ENCODE measurements at places on chromosomes 11 and 22. TPM values are rescaled to one million over a fixed set of nuclear protein-coding genes. Genes with fewer than 3 reads are reported as not detected.

DNA sequence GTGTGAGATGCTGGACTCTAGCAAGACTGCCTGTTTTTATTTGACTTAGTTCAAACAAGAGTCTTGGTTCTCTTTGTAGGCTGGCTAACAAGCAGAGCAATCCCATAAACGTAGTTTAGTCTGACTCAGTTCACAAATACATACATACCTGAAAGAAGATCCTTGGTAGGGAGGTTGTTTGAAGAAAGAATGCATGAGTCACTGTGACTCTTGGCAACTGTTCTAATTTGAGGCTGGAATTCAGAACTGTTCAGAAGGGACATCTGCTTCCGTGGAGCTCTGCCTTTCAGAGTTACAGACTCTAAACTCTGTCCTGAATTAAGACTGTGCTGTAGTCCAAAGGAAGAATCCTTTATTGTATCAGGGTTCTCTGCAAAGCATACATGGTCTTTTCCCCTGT is 32.2 kb downstream of the C2CD3 start:
- H3K27me3 ChIP-seq: no peaks in the 10 kb centered on the region
- H3K4me3 ChIP-seq: no peak overlapping the region
- no peaks in the 10 kb centered on the region for H3K36me3 ChIP-seq
- DNase-seq: no peak
- H3K4me1 ChIP-seq: peaks cover 19% of the 10 kb centered on the region

DNA sequence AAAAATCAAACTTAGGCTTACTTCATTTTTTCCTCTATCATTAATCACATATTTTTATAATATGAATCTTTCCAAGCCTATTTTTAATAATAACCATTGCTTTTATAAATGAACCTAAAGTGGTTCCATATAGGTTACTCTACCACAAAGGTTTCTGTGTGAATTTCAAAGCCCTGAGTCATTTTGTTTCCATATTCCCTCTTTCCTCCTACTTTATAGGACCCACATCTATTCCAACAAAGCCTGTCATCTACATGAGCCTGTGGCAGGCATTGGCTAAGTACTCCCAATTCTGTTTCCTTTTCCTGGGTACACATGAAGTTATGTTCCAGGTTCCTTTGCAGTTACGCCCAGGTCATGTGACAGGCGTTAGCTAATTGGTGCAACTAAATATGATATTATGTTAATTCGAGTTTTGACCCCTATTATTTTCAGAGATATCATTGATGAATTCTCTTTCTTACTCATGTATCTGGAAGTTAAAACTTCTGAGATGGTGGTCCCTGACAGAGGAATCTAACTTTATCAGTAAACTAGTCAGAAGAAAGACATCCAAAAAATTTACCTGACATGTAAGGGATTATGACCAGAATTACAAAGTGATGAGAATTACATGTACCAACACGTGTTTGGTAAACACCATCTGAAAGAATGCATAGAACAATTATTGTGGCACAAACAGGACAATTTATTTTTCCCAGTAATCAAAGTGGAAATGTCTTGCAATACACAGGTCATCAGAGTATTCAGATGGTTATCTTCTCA is 1264.0 kb upstream of the CNTN5 start:
- no peak for DNase-seq
- no peaks in the 10 kb centered on the region for H3K4me1 ChIP-seq
- H3K27ac ChIP-seq: no peak overlapping the region
- H3K36me3 ChIP-seq: no peaks in the 10 kb centered on the region

DNA sequence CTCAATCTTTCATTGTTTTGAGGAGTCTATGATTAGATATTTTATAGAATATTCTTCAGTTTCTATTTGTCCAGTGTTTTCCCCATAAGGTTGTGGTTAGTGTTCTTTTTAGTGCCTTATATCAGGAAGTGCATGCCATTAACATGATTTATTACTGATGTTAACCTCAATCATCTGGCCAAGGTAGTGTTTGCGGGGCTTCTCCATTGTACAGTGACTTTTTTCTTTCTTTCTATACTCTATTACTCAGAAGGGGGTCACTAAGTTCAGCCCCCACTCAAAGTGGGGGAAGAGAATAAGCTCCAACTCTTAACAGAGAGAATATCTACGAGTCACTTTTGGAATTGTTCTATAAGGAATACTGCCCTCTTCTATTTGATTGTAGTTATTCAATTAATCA is 415.8 kb downstream of the DYNC2H1 start:
- no peaks in the 10 kb centered on the region for H3K27me3 ChIP-seq
- H3K4me3 ChIP-seq: no peak overlapping the region
- DNase-seq: no peak
- no peaks in the 10 kb centered on the region for H3K4me1 ChIP-seq
- H3K36me3 ChIP-seq: no peaks in the 10 kb centered on the region

GRCh38 chr11:75700940-75701339 is 16.7 kb upstream of the MOGAT2 start:
- no peaks in the 10 kb centered on the region for H3K4me1 ChIP-seq
- no peak overlapping the region for H3K27ac ChIP-seq
- H3K36me3 ChIP-seq: no peaks in the 10 kb centered on the region
- DNase-seq: no peak
- no peaks in the 10 kb centered on the region for H3K27me3 ChIP-seq
- H3K4me3 ChIP-seq: no peak overlapping the region

- no peaks in the 10 kb centered on the region for H3K4me1 ChIP-seq
- no peaks in the 10 kb centered on the region for H3K36me3 ChIP-seq
- H3K27me3 ChIP-seq: no peaks in the 10 kb centered on the region
- DNase-seq: no peak
- no peak within 1 kb of the TSS for H3K27ac ChIP-seq
- H3K4me3 ChIP-seq: no peak within 1 kb of the TSS
These were observed at the start of gene HORMAD2 for GRCh38 chr22:30079952-30080533. Gene HORMAD2, plus strand, starts transcription at chr22:30080464. Its CDS starts 13,489 bp downstream, at chr22:30093953.

DNA sequence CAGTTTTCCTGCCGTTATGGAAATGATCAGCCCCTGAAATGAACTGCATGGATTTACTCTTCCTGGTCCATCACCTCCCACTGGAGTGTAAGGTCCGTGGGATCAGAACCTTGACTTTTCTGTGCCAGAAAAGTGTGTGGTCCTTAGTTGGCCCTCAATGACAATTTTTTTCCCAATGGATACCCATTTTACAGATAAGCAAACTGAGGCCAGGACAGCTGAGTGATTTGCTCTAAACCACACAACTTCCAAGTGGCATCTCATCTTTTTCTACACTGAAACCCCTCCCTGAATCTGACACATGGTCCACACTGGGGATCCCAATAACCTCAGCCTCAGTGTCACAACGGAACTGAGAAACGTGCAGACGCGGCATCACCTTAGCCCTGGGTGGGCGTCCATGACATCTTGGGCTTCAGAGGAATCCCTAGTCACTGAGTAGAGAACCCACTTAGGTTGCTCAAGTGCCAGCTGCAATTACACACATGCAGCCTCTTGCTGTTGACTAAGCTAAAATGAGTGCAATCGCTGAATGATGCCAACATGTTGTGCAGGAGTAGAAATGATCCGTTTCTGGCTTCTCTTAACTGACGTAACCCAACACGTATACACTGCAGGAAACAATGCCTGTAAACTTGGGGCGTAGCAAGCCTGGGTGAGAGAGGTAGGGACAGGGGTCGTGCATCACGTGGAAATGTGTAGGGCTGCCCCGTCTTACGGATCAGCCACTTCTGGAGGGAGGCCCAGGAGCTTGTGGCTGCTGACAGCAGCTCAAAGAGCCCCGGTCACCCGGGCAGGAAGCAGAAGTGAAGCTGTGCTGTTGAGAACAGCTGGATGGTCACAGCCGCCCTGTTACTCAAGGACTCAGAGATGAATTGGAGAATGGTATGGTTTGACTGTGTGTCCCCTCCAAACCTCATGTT is 136.3 kb downstream of the SHANK2 start:
- no peak overlapping the region for H3K27ac ChIP-seq
- no peak for DNase-seq
- no peak overlapping the region for H3K4me3 ChIP-seq
- no peaks in the 10 kb centered on the region for H3K36me3 ChIP-seq
- no peaks in the 10 kb centered on the region for H3K27me3 ChIP-seq
- no peaks in the 10 kb centered on the region for H3K4me1 ChIP-seq

DNA sequence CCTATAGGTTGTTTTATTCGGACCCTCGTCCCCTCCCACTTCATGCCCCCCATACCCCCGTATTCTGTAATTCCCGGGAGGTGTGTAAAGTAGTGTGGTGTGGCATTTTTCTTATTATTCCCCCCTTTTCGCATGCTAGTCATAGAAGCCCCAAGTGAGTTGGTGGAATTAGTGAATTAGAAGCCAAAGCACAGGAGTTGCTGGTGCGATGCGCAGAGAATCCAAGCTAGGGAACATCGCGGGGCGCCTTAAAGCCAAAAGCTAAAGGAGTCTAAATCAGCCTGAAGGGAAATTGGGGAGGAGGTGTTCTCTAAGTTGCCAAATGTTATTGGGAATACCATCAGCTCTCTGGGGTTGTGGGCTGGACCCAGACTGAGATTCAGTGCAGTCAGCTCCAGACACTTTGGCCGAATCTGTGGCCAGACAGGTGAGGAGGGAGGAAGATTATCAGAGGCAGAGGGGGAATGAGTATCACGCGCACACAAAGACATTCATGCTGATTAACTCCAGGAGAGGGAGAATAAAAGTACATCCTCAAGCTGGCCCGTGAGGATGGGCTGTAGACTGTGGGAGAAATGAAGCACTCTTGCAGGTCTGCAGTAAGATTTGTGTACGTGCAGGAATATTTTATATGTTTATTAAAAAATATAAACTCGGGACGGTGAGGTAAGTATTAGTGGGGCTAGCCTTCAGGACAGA is 102.8 kb upstream of the HSD17B12 start:
- no peak overlapping the region for H3K27ac ChIP-seq
- H3K27me3 ChIP-seq: peaks cover 25% of the 10 kb centered on the region
- H3K36me3 ChIP-seq: no peaks in the 10 kb centered on the region
- H3K4me1 ChIP-seq: peaks cover 47% of the 10 kb centered on the region
- H3K4me3 ChIP-seq: no peak overlapping the region

DNA sequence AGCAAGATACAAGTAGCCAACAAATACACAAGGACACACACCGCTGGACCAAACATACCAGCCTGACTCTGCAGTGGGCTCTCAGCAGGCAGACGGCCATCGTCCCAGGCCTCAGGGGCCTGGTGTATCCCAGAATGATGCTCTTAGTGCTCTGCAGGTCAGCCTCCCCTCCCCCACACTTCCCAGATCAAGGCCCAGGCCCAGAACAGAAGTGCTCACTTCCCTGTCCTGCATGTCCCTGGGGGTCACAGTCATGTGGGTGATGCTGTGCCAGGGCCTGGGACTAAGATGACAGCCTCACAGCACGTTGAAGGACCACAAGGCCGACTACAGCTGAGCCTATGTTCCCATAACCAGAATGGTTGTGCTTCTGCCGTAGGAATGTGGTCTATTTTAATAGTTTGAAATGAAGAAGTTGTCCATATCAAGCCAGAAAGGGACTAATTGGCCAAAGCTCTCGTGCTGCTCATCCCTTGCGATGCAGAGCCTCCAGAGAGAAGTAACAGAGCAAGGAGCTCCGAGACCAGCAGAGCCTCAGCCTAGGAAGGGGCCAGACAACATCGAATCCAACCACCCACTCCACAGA is 48.6 kb downstream of the GAB4 start:
- H3K4me1 ChIP-seq: no peaks in the 10 kb centered on the region
- H3K36me3 ChIP-seq: no peaks in the 10 kb centered on the region
- H3K27me3 ChIP-seq: no peaks in the 10 kb centered on the region
- DNase-seq: peak; percentile 54
- no peak overlapping the region for H3K4me3 ChIP-seq

DNA sequence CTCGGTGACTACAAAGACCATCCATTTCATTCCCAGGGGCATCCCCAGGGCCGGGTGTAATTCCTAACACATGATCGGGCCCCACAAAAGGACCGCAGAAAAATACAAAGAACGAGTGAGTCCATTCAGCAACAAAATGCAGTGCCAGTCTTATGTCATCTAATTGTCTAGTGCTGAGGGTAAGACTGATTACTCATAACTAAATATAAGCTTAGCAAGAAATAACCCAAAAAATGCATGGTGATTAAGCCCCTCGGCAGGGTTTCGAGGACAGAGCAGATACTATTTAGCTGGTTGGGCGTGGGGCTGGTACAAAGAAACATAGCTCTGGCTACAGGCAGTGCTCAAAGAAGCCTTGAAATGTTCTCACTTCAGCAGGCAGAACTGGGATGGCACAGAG is 1078.9 kb downstream of the OPCML start:
- no peak overlapping the region for H3K27ac ChIP-seq
- no peaks in the 10 kb centered on the region for H3K27me3 ChIP-seq
- H3K4me1 ChIP-seq: no peaks in the 10 kb centered on the region
- H3K36me3 ChIP-seq: no peaks in the 10 kb centered on the region
- H3K4me3 ChIP-seq: no peak overlapping the region

GRCh38 chr11:65649656-65650546 is 12.0 kb downstream of the SIPA1 start:
- DNase-seq: no peak
- peaks cover 21% of the 10 kb centered on the region for H3K36me3 ChIP-seq
- H3K4me1 ChIP-seq: peaks cover 58% of the 10 kb centered on the region
- no peak overlapping the region for H3K4me3 ChIP-seq

DNA sequence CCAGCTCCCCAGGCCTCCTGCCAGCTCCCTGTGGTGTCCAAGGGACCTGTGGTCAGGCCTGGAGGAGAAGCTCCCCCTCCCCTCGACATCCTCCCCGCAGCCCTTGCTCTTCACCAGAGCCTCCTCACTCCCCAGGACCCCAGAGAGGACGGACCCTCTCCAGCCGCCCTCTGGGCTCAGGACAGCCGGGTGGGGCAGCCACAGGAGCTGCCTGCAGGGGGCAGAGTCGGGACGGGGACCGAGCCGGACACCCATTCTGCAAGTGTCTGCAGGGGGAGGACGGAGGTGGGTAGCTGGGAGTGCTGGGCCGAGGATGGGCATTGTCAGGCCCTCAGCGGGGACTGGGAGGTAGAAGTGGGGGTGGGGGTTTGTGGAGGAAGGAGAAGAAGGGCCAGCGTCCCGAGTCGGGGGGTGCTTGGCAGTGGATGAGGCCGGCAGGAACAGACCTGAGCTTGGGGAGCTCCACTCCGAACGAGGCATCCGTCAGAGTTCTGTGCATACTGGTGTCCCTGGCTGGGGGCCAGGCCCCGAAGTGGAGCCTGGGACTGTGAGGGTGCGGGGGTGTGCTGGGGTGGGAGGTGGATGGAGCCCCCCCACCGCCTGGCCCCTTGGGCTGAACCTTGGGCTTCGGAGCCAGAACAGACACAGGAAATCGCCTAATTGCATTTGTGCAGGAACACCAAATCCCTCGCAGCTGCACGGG is 15.2 kb downstream of the PRR33 start:
- no peaks in the 10 kb centered on the region for H3K27me3 ChIP-seq
- DNase-seq: no peak
- no peaks in the 10 kb centered on the region for H3K36me3 ChIP-seq
- peak overlapping the region; percentile 11 for H3K4me3 ChIP-seq

GRCh38 chr22:45322873-45323525 is 13.3 kb downstream of the FAM118A start:
- peaks cover 22% of the 10 kb centered on the region for H3K4me1 ChIP-seq
- peaks cover 31% of the 10 kb centered on the region for H3K36me3 ChIP-seq
- DNase-seq: no peak
- no peaks in the 10 kb centered on the region for H3K27me3 ChIP-seq
- no peak overlapping the region for H3K27ac ChIP-seq

The LRRC56 gene
- total RNA-seq: 0.49 TPM

The SERPIND1 gene
- not detected for total RNA-seq

The PACSIN2 gene
- total RNA-seq: 46.2 TPM

The TENM4 gene
- 12.5 TPM for total RNA-seq

The APOA1 gene
- 2.2 TPM for total RNA-seq

The AGBL2 gene
- 2.2 TPM for total RNA-seq

The SLC6A5 gene
- total RNA-seq: not detected

The SNRPD3 gene
- 125 TPM for total RNA-seq

The TNRC6B gene
- total RNA-seq: 32.7 TPM
